Stimulated activated CD8-positive, alpha-beta memory T cell treated with anti-CD3 and anti-CD28 coated beads, Interleukin-15, amount 100 ng/mL, for 1 hour (primary cell): ENCODE measurements at places on chromosomes 2 and 18.

DNA sequence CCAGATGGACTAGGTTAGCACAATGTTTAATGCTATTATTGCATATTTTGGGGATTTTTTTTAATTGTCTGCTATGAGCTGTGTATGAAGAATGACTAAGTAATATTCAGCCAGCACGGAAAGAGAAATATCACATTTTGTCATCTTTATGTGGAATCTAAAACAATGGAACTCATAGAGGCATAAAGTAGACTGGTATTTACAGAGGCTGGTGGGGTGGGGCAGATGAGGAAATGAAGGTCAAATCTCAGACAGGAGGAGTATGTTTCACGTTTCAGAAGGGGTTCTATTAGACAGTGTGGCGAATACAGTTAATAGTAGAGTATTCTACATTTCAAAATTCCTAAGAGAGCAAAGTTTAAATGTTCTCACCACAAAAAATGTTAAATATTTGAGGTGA, 4.7 kb downstream of the CDH19 start:
- no peak for DNase-seq

DNA sequence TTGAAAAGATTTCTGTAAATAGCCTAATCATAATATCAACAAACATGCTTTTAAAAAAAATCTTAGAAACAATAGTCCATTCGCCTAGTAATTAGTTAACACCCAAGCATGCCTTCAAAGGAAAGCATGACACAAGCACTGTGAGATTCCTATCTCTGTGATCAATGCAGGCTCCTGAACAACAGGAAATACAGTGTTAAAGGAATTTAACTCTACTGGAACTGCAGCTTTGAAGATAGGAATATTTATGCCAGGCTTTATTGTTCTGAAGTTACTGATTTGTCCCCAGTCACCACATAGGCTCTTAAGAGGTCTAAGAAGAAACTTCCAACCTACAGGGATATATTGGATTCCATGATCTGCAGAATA, 15.4 kb upstream of the FAM124B start:
- no peak for DNase-seq

GRCh38 chr2:219289537-219290361, 10.6 kb downstream of the DNAJB2 start:
- no peak for DNase-seq

DNA sequence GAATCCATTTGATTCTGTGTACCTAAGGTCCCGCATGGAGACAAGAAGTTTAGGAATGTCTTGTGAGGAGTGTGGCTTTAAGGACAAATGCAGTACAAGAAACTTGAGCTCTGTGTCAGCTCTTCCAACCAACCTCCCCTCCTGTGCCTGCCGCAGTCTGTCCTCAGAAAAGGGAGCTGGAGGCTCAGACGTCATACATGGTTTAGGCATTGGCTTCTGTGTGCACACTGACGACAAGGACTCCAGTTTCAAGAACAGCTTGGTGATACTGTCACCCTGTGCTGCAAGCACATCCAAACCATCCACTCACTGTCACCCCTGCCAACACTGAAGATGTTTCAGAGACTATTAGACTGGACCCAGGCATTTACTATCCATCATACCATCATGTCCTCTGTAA, 470.4 kb downstream of the IRS1 start:
- no peak for DNase-seq

DNA sequence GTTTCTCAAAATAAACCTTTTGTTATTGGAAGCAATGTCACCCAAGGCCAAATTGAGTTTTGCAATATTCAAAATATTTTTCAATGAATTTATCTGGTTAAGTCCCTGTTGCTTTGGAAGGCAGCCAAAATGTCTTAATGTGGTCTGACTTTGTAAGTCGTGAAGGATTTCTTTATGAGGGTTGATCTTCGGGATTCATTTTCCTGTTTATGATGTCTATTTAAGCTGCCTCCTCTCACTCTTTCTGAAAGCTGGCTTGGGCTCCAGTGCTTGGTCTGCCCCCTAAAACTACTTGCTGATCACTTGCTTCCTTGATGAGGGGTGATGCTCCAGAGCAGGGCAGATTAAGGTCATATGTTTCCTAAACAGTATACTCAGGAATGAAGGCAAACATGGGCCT, 141.1 kb downstream of the ANTXR1 start:
- DNase-seq = no peak

DNA sequence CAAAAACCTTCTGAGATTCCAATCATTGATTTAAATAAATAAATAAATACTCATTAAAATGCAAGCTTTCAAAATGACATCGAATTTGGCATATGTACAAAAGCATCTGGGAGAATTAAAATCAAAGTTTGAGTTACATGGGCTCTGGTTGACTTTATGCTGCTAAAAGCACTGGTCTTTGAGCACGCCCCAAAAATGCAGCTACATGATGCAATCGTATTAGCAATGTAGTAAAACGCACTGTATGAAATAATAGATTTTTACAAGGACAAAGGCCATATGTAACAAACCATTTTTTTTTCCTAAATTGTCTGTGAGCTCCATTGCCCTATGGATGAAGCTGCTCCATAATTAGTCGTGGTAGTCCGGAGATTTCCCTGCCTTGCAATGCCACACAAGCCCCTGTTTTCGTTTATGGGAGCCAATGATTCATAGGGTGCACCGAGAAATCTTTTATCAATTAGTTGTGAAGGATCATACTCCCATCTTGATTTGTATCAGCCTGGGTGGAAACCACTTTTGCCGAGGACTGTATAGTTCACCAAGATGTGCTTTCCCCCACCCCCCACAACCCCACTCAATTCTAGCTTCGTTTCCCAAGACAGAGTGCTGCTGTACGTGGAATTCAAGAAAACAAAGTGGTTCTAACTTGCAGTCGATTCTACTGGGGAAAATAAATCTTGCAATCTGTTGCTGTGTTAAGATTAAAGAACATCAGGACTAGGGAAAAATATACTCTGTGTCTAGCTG, 268.4 kb downstream of the IRS1 start:
- DNase-seq = no peak

- no peak for DNase-seq
Observed at GRCh38 chr2:197176522-197176921, 134.1 kb downstream of the ANKRD44 start.

DNA sequence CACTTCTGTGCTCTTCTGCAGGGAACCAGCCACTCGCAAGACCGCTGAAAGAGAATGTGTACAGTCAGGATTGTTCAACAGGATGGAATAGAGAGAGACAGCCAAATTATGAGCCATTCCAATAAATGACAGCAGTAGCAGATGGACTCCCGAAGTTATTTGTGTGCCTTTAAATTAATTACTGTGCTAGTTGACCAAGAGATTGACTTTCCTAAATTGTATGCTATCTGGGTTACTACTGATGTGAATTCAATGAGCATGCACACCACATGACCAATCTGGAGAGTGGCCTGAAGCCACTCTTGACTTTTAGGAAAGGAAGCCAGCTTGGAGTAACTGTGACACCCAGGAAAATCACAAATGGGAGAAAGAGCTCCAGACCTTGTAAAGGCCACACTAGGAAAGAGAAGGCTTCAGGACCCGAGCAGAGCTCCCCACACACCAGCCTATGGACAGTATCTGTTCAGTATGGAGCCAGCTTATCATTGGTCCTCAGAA, 52.8 kb downstream of the CHMP3 start:
- DNase-seq = no peak

DNA sequence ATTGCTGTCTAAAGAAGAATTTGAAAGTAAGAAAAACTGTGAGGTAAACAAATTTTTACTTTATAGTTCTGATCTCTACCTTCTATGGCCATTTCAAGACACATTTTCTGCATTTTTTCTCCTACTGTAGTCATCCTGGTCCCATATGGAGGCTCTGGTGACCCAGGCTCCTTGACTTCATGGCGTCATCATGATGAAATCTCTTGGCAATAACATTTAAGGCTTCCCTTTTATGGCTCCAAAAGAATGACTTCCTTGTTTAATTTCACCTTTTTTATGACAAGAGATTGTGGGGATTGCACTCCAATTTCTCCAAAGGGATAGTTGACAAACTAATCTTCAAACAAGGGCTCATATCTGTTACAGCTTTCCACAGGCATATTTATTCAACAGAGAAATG, 143.0 kb upstream of the SCN7A start:
- no peak for DNase-seq

GRCh38 chr2:60357996-60358395, 195.5 kb downstream of the BCL11A start:
- no peak for DNase-seq

DNA sequence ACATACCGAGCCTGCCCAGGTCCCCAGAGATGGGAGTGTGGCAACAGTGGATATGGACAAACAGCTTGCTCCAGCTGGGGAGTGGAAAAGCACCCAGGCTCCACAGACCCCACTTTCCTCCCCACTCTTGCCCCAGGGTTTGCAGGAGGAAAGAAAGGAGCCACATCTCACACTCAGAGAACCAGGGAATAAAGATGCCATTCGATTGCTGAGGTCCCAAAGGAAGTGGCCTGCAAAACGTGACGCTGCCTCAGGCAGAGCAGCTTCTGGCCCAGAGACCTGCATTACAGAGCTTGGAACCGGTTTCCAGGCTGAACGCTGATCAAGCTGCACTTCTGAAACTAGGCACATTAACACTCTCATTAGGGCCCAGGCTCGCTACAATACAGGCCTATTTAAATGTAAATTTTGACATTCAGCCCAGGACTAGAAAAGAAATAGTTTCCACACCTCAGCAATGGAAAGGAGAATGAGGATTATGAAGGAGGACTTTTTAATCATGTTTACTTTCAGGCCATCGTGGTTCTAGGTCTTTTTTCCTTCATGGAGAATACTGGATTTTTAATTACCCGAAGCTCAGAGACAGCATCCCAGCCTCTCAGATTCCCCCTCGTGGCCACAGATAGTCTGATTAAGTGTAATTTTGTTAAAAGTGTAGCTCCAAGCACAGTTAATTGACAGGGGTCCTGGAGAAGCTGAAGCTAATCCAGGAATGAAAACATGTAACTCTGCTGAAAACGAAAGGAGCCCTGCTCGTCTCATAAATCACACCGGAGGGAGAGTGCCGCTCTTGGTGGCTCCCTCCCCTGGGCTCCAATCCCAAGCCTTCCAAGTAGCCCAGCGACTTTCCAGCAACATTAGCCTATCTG, 221.3 kb upstream of the RAB6C start:
- no peak for DNase-seq

- DNase-seq = no peak
Observed at GRCh38 chr18:31230495-31230894, 67.8 kb upstream of the DSC1 start.

GRCh38 chr2:77428946-77429345, 93.2 kb downstream of the LRRTM4 start:
- DNase-seq = no peak

- no peak for DNase-seq
Observed at GRCh38 chr2:82120115-82120514, 1815.6 kb upstream of the LRRTM1 start.

DNA sequence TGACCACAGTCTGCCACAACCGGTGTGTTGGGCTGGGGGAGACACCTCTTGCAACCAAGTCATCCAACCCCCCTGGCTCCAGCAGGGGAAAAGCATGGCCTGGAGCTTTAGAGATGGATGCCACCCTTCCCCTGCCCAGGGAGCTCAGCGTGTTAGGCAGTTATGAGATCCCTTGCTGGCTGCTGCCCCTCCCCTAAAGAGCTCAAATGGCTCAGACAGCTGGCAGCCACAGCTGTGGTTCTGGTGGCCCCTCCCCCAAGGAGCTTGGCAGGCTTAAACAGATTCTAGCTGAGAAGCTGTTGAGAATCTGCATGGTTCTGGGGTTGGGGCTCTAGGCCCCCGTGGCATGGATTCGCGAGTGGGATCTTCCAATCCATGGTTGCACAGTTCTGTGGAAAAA, 64.7 kb downstream of the TEX51 start:
- no peak for DNase-seq

DNA sequence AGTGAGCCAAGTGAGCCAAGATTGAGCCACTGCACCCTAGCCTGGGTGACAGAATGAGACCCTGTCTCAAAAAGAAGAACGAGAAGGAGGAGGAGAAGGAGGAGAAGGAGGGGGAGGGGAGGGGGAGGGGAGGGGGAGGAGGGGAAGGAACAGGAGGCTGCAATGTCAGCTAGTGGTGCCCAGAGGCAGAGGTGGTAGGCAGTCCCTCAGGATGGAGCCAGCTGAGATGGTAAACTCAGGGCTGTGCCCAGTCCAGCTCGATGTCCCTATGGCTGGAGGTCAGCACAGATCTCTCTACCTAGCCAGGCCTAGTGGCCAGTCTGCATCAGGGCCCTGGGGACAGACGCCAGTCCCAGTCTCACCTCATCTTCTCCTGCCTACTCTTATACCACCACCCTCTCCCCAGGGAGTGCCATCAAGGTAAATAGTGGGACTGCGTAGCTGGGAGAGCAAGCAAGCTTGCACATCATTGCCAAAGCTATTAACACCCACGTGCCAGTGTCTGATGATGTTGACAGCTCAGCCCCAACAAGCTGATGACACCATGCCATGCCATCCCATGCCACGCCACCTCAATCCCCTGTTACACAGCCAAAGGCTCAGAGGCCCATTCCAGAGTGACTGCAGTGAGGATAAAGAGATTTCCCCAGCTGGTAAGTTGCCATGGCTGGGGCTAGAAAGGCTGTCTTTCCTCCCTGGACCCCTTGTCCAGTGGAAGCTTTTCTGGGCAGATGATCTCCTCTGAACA, 7.6 kb upstream of the PLB1 start:
- DNase-seq = no peak

DNA sequence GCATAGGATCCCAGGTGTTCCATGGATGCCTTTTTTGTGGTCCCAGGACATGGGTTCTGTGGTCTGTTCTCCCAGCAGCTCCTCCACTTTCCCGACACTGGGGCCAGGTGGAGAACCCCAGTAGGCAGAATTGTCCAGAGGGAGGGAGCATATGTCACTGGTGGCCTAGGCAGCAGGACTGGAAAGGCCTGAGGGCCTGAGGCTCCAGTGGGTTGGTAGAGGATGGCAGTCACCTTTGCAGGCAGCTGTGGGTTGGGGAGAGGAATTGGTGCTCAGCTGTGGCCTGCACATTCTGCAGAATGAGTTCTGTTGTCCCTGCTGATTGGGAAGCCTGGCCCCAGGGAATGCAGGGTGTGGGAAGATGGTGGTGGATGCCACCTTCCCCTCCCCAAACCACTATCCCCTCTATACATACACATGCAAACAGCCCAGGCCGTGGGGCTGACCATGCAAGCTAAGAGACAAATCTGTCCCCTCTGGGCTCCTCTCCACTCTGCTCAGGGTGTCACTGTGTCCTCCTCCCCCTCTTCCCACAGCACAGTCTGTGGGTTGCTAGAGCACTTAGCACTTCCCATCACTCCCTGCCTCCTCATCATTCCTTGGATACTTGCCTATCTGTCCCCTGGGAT, 11.4 kb downstream of the CTIF start:
- DNase-seq = no peak
